ENCODE measurements at places on chromosomes 7 and 10. TPM values are rescaled to one million over a fixed set of nuclear protein-coding genes. Genes with fewer than 3 reads are reported as not detected.

CLDN4 gene
- not detected for total RNA-seq

CALY gene
- not detected for total RNA-seq

RELN gene
- not detected for total RNA-seq

AZGP1 gene
- total RNA-seq, result not detected

CRYGN gene
- not detected for total RNA-seq

LIPK gene
- not detected for total RNA-seq

MACC1 gene
- not detected for total RNA-seq

OPALIN gene
- total RNA-seq, result not detected

CYP26C1 gene
- total RNA-seq, result not detected

SLC26A5 gene
- total RNA-seq, result not detected

SUFU gene
- 3.7 TPM for total RNA-seq

NEUROG3 gene
- not detected for total RNA-seq

EGR2 gene
- total RNA-seq, result not detected

CPN1 gene
- not detected for total RNA-seq

ELMO1 gene
- total RNA-seq, result not detected

PRKAR1B gene
- total RNA-seq, result 26.2 TPM

DYNC1I1 gene
- total RNA-seq, result 3.9 TPM

ECHDC3 gene
- total RNA-seq, result 15.3 TPM

MBL2 gene
- not detected for total RNA-seq

STEAP4 gene
- total RNA-seq, result not detected

METTL27 gene
- 0.91 TPM for total RNA-seq

OR6B1 gene
- total RNA-seq, result not detected

MSMB gene
- total RNA-seq, result not detected

ADO gene
- total RNA-seq, result 36.9 TPM

CPA4 gene
- 14.7 TPM for total RNA-seq

KCNIP2 gene
- total RNA-seq, result 0.58 TPM

LRIT1 gene
- total RNA-seq, result not detected

GBX1 gene
- total RNA-seq, result not detected

CAMK2B gene
- not detected for total RNA-seq

LIPN gene
- total RNA-seq, result not detected

FAM25C gene
- not detected for total RNA-seq

FZD8 gene
- total RNA-seq, result 15.9 TPM

OR6V1 gene
- total RNA-seq, result not detected

AOC1 gene
- not detected for total RNA-seq

EEPD1 gene
- 27.6 TPM for total RNA-seq

CPXM2 gene
- total RNA-seq, result not detected

TEX36 gene
- not detected for total RNA-seq

Measured in SJSA1 (cell line).